NCI-H460 (cell line): ENCODE measurements at places on chromosomes 7 and 10. TPM values are rescaled to one million over a fixed set of nuclear protein-coding genes. Genes with fewer than 3 reads are reported as not detected.

The PRKAR2B gene
- 2.6 and 2.7 TPM in 2 replicates for total RNA-seq

The ZYX gene
- total RNA-seq: 45.7 and 57.4 TPM in 2 replicates

The GNAT3 gene
- not detected in 2 replicates for total RNA-seq

The ATOH7 gene
- total RNA-seq: 0.20 TPM in 1 of 2 replicates, not detected in the other

The CISD1 gene
- total RNA-seq: 71.7 and 77.7 TPM in 2 replicates

The NUTM2E gene
- not detected in 2 replicates for total RNA-seq

DNA sequence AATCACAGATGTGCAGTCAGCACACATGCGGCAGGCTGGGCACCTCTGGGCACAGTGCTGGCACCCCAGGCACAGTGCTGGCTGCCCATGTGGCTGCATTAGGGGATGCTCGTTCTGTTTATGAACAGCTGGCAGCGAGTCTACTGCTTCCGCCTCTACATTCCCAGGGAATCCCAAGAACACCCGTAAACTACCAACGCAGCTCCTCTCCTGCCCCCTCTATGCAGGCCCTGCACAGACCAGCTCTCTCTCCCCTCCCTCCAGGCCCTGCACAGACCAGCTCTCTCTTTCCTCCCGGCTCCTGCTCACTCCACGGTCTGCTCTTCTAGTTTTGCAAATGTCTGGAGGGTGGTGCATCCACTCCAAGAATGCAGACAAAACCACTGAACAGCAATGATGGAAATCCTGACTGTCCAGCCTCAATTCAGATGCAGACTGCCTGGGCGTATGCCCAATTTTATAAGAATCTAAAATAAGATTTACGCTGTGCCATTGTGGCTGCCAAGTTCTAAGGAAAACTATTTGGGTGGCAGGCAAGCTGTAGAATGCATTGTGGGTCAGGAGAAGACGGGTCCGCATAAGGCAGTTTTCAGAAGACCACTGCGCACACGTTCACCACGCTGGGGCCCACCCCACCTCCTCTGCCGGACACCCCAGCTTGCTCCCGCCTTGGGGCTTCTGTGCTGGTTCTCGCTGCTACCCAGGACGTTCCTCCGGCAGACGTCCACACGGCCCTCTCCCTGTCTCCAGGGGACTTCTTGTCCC, 234.6 kb downstream of the ZMYND11 start:
- DNase-seq: no peak

GRCh38 chr10:24430591-24430990, 221.7 kb downstream of the KIAA1217 start:
- DNase-seq: no peak

DNA sequence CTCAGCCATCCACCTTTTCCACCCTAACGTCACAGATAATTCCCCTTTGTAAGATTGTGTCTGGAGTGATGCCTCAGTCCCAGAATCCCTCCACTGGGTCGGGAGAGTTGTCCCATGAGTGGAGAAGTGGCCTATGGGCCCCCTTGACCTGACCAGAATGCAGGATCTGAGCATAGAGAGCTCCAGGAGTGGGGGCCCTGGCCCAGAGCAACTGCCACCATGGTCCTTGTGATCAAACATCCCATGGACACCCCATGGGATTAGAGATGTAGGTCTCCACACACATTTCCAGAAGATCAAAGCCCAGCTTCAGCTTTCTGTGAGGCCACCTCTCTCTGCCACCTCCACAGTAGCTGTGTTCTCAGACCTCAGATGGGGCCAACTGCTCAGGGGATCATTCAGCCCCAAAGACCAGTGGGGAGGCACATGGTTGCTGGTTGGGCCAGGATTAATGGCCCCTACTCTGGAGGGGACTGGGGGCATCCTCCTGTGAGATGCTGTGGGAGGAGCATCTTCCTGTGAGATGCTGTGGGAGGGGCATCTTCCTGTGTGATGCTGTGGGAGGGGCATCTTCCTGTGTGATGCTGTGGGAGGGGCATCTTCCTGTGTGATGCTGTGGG, 28.5 kb upstream of the DPYSL4 start:
- no peak for DNase-seq

- peak; percentile 86 for DNase-seq
Measured at GRCh38 chr7:98400542-98401340, at the start of gene BAIAP2L1. Gene BAIAP2L1, minus strand, starts transcription at chr7:98401090. Its CDS starts 238 bp downstream, at chr7:98400852.

DNA sequence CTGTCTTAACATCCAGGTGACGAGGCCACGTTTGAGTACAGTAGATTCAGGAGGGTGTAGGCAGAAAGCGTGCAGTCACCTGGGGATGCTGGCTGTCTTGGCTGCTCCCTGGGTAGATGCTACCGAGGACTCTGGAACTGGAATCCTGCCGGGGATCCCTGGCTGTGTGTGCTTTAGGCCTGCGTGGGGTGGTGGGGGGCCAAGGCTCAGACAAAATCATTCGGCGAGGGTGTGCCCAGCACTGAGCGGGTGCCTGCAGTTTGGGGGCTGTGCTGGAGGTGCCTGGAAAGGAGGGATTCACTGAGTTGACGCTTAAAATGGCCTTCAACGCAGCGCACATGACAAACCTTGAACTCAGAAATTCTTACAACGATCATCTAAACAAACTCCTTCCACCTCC, 93.5 kb upstream of the PODXL start:
- DNase-seq: no peak

GRCh38 chr10:75168275-75168674, 42.3 kb upstream of the VDAC2 start:
- no peak for DNase-seq

GRCh38 chr7:141024668-141025067, 9.9 kb upstream of the MRPS33 start:
- no peak for DNase-seq

DNA sequence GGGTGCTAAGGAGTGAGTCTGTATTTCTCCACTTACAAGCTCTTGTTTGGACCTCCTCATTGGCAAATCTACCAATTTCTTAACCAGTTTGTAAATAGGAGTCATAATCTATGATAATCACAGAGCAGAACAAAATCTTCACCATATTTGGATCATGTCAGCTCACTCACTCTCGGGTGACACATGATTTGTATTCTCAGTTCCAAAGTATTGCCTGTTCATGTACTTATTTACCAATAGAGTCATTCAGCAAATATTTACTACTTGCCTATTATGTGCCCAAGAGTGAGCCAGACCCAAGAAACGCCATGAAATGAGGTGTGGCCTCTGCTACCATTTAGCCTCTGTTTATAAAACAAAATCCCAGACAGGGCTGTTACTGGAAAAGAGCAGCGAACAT, 114.8 kb downstream of the TSPAN12 start:
- DNase-seq: no peak

DNA sequence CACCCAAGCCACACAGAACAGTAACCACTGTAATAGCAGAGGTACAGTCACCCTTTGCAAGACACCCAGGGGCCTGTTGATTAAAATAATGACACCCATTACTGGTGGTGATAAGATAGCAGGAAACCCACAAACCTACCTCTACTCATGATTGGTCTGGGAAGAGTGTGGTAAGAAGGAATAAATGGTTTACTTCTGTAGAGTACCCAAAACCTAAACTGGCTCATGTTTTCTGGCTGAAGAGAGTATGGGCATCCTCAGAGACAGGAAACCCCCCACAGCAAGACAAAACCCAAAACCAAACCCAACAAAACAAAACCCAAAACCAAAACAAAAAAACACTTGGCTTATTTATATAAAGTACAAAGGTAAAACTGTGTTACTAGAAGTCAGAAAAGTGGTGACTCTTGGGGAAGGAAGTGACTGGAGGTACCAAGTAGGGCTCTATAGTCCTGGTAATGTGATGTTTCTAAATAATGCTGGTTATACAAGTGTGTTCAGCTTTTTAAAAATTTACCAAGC, 15.5 kb upstream of the DNAJB12 start:
- DNase-seq: no peak

DNA sequence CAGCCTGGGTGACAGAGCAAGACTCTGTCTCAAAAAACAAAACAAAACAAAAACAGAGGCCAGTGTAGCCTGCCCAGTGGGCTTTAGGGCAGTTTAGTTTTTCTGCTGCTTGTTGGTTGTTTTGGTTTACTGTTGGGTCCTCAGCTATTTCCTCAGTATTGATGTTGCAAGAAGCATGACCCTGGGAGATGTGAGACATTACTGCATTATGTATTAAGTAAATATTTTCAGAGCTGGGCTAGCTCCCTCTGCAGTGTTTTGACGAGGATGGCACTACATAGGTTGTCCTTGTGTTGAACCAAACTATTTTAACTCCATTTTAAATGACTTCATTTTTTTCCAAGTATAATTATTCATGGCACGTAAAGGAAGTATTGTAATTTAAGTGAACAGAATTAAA, 4.8 kb downstream of the AKAP9 start:
- DNase-seq: peak; percentile 37

DNA sequence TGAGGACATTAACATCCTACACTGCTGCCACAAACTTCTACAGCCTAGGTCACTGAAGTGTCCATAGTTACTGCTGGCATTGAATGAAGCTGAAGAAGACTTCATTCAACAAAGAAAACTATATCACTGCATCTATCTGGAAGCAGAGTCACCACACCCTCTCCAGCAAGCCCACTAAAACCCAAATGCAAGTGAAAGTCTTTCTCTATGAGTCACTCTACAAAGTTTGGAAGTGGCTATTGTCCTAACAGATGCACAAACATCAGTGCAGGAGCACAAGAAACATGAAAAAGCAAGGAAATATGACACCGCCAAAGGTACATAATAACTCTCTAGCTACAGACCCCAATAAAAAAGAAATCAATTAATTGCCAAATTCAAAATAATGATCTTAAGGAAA, 43.5 kb upstream of the CAMK2B start:
- DNase-seq: no peak

GRCh38 chr10:73768881-73769280, 13.0 kb upstream of the CHCHD1 start:
- no peak for DNase-seq

- peak; percentile 44 for DNase-seq
Measured at GRCh38 chr7:85750454-85750949, 563.6 kb upstream of the SEMA3D start.

- DNase-seq: no peak
Measured at GRCh38 chr7:50598460-50599343, 33.5 kb upstream of the DDC start.

DNA sequence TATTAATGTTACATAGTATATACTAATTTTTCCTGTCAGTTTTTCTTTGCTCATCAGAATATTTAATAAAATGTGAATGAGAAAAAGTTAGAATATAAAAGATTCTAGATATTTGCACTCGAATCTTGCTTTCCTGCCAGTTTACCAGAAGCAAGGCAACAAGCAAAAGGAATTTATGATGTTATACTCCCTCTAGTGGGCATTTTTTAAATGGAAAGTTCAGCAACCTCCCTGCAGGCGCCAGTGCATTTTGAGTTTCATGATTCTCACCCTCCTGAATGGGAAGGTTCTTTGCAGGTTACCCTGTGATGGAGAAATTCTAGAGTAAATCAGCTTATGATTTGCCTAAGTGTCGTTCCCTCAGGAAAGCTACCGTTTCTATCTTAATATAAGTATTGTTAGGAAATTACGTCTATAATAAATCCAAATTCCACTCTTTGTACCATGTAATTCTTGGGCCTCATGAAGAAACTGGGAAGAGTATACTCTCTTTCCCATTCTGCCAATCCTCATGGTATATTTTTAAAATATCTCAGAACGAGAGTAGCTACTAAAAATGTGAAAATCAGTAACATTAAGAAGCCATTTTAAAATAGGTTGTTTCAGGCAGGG, 350.0 kb downstream of the CRPPA start:
- DNase-seq: peak; percentile 72

DNA sequence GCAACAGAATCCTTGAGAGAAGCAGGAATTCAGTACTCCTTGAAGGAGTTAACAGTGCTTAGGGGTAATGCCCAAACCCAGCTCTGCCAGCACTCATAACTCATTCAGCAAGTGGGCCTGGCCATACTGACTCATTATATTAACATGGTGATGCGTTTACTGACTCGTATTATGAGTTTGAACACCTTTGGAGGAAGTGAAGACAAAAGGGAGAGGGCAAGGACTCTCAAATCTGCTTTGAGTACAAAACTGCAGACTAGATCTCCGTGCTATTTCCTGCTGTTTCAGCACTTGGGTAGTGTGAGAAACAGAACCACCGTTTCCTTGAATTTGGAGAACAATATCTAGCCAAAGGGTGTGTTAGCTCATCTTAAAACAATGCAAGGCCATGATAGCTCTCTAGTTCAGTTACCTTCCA, 30.8 kb downstream of the SLC16A9 start:
- no peak for DNase-seq

DNA sequence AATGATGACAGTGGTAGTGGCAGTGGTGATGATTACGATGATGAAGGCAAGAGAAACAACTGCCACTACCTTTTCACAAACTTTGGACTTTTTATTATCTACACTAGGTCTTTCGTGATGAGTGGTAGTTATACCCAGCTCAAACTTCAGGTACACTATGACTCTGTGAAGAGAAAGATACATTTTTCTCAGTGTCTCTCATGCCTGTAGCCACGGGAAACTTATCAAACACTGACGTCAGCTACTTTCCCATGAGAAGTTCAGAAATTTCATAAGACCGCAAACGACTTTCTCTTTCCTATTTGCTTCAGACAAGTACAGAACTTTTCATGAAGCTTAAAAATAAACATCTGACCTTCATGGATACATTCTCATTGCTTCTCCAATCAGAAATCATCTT, 57.0 kb downstream of the CALD1 start:
- no peak for DNase-seq

DNA sequence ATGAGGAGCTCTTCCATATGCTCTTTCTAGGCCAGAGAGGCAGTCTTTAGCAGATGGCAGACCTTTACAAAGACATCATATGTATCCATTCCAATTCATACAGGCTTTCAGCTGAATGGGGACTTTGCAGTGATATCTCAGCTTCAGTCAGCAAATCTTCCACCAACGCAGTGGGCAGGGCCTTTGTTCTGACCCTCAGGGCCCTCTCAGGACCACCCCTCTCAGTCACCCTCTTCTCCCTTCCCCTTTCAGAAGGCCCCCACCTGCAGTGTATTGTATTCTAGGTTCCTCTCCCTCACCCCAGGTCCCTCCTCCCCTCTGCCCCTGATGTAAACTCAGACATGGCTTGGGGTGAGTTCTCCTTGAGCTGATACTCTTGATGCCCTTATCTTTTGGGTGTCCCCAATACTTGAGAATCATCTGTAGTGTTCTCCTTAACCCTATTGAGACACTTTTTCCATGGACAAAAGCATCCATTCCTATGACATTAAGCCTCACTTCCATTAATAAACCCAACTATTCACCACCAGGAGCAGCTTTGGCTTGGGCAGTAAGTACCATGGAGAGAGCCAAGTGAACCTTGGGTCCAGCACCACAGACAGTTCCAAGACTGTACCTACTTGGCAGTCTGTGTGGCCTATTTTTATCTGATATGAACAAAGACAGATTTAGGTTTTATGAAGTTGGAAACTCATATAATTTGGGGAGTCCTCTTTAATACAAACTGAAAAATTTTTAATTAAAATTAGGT, 62.7 kb downstream of the ADCYAP1R1 start:
- DNase-seq: peak; percentile 30

DNA sequence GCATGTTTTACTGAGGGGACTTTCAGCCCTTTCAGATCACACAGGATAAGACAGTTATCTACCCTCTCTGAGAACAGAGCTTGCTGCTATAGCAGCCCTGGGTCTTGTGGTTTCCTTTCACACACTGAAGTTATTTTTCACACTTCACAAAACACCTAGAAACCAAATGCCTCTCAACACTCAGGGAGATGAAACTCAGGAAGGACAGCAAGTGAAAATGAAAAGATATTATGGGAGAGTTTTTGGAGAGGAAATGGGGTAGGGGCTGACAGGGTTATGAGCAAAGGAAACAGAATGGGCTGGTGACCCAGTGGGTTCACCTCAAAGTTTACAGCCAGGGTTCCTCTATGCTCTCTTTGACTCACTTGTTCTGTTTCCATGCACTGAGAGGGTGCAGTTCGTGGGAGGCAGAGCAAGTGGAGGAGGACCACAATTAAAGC, 17.0 kb upstream of the GIMAP2 start:
- DNase-seq: no peak

GRCh38 chr7:133936074-133936473, 191.1 kb upstream of the LRGUK start:
- DNase-seq: no peak
